ENCODE measurements at places on chromosomes 11 and 22. TPM values are rescaled to one million over a fixed set of nuclear protein-coding genes. Genes with fewer than 3 reads are reported as not detected.

DNA sequence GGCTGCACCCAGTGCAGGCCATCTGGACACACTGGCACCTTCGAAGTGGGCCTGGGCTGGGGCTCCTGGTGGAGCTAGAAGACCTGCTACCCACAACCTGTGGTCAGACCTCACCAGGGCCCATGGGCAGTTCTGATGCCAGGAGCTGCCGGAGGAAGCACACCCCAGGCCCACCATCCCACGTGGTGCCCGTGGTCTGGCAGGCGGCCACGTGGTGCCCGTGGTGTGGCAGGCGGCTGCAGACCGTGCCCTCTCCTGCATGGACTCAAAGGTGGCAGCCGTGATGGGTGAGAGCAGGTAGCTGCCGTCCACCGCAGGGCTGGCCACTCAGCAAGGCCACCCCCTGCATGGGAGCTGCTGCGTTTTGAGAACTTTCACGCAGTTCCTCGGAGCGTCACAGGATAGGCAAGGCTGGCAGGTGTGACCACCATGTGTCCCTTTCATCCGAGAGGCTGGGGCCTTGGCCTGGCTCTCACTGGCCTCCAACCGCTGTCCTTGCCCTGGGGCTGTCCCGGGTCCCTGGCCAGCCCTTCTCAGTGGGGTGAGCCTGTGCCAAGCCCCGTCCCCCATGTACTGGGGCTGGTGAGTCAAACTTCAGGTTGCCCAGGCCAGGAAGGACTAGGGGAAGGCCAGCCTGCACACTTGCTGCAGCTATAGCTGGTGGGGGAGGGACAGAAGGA lies 3.9 kb upstream of the IL17REL start:
- no peak for DNase-seq

Gene SELENOO
- 6.3 TPM for total RNA-seq

GRCh38 chr11:132106096-132106982 lies 735.9 kb downstream of the NTM start:
- no peak for DNase-seq

DNA sequence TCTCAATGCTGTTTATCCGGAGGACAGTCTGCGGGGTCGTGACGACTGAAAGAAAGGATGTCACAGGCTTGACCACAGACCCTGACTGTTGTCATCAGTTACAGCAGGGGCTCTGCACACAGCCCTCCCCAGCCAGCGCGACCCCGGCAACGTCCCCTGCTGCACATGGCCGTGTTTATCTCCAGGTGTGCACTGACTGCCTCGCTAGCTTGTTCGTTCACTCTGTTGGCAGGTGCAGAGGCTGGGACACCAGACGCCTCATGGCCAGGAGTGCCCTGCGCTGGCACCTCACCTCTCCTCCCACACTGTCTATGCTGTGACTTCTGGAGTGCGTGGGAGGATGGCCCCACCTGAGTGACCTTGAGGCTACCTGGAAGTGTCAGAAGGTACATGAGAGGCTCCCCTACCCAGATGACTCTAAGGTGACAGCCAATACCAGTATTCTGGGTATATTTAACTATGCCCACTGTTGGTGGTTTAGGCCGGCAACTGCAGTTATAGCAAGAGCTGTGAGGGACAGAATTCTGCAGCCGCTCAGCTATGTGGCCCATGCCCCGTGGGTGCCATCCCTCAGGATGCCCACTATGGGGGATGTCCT lies 12.2 kb downstream of the MRPL21 start:
- no peak for DNase-seq

- peak; percentile 42 for DNase-seq
Observed at GRCh38 chr11:130102301-130103249, 32.9 kb downstream of the APLP2 start.

Gene TUBA8
- 4.8 TPM for total RNA-seq

Measured in umbilical cord (tissue), 2 donors.